GM12891 (cell line): ENCODE measurements at places on chromosomes 16 and 17.

DNA sequence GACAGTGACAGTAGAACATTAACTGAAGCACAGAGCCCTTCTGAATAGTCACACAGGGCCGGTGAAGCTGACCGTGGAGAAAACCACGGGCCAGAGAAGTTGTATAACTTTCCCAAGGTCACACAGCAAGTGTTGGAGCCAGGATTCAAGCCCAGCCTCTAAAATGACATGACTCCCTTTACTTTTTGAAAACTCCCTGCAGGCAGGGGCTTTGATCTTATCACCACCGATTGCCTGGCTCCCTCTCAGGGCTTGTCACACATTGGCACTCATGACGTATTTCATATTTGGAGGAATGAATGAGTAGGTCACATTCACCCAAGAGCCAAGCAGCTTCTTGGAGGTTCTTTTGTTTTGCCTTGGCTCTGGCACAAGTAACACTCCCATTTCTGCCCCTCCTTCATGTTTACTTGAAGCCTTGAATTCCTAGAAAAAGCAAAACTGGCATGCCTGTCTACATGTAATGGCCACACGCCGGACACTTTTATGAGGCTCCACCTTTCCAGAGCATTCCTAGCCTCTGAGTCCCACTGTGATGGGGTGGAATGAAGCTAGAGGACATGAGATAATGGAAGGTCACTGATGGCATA lies 13.3 kb upstream of the RBBP6 start:
- no peak for DNase-seq

DNA sequence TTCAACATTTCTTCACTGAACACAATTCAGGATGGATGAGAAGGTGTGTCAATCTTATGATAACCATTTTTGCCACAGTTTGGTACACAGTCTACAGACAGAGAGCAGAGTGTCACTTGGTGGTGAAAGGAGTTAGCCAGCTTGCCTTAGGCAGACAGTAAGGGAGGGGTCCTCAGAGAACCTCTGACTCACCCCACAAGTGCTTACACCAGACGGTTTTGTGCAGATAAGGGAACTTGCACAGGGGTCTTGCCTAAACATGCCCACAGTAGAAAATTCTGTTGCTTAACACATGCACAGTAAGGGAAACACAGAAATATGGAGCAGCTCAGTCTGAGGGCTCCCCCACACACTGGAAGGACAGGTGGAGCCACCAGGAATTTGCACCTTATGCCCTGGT lies 204.5 kb upstream of the CDH8 start:
- DNase-seq, result no peak

- no peak for DNase-seq
Measured at GRCh38 chr17:57968456-57968855, 13.2 kb upstream of the CUEDC1 start.

DNA sequence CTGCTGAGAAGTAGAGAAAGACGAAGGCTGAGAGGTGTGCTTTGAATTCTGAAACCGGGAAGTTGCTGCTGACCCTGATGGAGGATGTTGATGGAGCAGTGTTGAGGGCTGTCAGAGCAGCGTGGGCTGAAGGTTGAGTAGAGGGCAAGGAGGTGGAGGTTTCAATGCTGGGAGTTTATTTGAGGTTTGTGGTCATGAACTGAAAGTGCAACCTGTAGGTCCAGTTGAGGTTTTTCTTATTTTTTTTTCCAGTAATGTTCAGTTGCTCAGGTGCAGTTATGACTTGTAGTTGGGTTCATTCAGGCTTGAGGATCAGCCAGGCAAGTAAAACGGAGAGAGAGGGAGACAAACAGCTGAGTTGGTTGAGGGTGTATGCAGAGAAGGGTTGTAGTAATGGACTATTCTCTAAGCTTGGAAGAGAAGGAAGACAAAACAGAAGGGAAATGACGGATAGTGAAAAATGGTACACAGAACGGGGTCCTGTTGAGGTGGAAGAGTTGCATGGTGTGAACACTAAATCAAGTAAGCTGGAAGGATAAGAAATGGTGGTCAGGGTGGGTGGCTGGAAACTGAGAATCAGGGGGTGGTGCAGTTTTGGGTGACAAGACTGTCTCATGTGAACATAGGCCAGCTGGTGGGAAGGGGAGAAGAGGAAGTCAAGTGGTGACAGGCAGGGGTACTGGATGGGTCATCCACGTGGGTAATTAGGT lies 8.7 kb upstream of the UBE2G1 start:
- DNase-seq, result peak; percentile 37

DNA sequence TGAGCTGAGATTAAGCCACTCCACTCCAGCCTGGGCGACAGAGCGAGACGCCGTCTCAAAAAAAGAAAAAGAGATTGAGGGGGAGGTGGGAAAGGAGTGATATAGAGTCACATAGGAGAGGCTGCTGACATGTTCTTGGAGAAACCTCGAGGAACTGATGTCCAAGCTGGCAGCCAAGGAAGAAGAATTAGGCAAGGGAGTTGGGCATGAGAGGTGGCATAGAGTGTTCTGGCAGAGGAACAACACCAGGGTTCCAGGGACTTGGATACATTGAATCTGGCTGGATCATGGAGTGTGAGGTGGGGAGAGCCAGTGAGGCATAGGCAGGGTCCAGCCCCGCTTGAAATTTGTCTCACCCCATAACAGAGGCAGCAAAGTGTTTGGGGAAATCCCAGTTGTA lies 10.7 kb downstream of the CDH3 start:
- no peak for DNase-seq

GRCh38 chr17:40558890-40559563 lies 6.2 kb downstream of the CCR7 start:
- no peak for DNase-seq

- no peak for DNase-seq
Measured at GRCh38 chr16:281660-282255, 1.2 kb upstream of the PDIA2 start.

- DNase-seq, result no peak
Measured at GRCh38 chr16:54346041-54346440, 59.5 kb upstream of the IRX3 start.

- DNase-seq, result no peak
Measured at GRCh38 chr16:9351440-9351839, 260.0 kb downstream of the HAPSTR1 start.

GRCh38 chr16:69939821-69940585 lies 11.1 kb upstream of the CLEC18A start:
- DNase-seq, result no peak

DNA sequence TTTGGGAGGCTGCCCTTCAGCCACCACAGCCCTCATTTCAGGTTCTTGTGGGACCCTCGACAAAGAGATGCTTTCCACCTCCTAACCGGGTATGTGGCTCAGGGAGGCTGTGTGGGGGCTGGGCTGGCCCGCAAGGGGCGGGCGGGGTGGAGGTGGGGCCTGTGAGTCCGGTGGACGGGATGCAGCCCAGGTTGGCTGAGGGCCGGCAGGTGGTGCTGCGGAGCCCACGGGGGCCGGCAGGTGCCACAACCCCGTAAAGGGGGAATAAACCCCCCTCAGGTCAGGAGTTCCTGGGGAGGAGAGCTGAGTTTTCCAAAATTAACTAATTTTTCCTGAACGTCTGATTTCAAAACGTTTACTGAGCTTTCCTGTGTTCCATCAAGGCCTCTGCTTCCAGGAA lies 4.9 kb upstream of the CIAO3 start:
- peak; percentile 75 for DNase-seq

GRCh38 chr17:43915559-43915958 lies 8.2 kb upstream of the MPP2 start:
- DNase-seq, result no peak

DNA sequence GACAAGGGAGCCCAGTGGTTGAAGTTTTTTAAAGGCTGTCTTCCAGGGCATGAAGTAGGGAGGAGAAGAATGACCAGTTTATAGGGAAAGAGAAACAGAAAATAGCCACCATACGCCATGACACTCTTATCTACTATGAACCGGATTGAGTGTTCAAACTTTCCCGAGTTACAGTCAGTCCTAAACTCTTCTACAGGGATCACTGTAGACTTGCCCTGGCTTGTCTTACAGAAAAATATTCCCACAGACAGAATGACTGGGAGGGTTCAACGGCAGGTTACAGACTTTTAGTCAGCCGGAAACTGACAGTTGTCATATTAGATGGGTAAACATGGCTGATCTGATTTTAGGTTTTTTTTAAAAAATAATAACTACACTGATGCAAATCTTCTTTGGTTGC lies 662.5 kb upstream of the SOX9 start:
- DNase-seq, result no peak
